ENCODE measurements at places on chromosomes 1 and 21.

DNA sequence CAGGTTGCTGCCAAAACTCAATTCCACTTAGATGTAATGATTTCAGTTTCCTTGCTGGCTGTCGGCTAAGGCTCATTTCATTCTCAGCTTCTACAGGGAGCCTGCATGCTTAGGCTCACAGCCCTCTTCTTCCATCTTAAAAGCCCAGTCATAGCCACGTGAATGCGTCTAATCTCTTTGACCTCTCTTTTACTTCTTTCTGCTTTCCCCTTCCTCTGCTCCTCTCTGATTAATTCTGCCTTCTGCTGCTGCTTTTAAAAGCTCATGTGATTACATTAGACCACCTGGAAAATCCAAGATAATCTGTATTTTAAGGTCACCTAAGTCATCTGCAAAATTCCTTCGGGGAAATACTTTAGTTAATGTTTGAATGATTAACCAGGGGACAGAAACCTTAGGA lies 812.8 kb upstream of the BRINP3 start:
- no peak for DNase-seq

GRCh38 chr1:41019353-41019745 lies 2.2 kb downstream of the SLFNL1 start:
- DNase-seq, result no peak

- no peak for DNase-seq
Measured at GRCh38 chr1:79478160-79478559, 471.6 kb upstream of the ADGRL4 start.

DNA sequence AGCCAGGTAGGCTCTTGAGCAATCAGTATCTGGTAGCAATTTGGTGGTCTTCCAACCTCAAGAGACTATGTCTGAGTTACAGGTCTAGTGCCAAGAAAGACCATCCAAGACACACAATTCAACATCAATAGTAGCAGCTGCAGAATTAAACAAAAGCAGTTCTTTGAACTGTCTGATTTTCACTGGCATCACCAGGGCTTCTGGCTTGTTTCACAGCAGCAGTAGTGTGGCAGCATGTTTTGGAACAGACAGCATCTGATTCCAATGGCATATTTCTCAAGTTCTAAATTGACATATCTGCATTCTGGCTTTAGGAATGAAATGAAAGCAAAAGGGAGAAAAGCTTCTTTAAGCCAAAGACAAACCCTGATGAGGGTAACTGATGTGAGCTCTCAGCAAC lies 334.7 kb upstream of the PRMT6 start:
- no peak for DNase-seq

DNA sequence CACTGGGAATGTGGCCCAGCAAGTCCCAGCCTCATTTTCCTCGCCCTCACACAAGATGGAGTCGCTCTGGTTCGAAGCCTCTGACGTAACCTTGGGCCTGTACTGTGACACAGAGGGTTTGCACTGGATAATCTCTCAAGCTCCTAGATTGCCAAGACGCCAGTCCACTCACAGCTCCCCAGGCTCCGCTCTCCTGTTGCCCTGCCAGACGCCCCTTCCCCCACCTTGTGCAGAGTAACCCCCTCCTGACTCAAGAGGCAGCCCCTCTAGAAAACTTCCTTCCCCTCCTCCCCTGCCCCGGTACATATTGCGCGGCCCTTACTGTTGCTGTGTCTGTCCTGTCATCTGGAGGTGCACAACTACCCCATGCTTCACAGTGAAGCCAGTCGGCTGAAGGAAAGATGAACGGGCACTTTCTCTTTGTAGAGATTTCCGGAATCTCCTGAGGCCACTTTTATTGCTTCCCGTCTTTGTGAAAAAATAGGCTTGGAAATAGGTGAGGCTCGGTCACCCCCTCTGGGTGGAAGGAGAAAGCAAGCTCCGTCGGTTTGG lies 981 bp upstream of the KIAA1614 start:
- no peak for DNase-seq

GRCh38 chr1:36166938-36167905 lies 11.3 kb downstream of the MAP7D1 start:
- no peak for DNase-seq

DNA sequence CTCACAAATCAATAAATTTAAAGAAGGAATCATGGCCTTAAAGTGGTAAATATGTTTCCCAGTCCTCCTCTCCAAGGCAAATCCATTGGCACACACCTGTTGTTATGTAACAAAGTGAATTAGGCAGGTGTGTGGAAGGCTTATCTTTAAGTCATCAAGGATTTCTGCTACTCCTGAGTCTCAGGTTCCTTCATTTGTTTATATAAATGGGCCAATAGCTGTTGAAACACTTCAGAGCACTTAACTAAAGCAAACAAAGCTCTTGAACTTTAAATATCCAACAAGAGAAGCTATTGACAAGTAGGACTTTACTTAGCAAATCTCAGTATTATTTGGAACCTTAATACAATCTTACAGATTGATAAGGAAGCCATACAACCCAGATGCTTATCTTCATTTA lies 99.3 kb upstream of the ESRRG start:
- DNase-seq, result no peak

GRCh38 chr1:234782791-234783190 lies 172.8 kb upstream of the IRF2BP2 start:
- DNase-seq, result no peak

- DNase-seq, result no peak
Measured at GRCh38 chr1:235280467-235280866, 47.5 kb downstream of the ARID4B start.

DNA sequence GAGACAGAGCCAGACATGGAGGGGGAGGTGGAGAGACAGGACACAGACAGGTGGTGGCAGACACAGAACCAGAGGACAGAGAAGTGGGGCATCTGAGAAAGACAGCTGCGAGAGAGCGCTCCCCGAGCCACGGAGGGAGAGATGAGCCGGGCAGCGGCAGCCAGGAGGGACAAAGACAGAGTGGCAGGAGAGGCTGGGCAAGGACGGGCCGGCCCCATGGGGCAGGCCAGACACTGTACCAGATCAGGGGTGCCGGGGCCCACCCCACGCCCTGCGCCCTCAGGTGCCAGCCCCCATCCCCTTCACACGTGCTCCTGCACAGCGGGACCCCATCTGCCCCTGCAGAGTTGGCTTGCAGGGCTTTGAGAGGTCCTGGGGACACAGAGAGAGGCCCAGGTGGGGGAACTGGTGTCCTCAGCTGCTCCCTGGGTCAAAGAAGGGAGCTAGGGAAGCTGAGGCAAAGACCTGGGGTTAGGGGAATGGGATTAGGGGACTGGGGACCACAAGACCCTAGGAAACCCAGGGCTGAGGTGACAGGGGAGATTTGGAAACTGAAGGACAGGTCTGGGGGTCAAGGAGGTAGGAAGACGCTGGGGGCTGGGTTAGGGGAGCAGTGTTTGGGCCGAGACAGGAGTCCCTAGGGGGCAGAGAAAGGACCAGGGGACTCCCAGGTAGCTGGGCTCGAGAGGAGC lies 643 bp downstream of the FNDC5 start:
- no peak for DNase-seq

DNA sequence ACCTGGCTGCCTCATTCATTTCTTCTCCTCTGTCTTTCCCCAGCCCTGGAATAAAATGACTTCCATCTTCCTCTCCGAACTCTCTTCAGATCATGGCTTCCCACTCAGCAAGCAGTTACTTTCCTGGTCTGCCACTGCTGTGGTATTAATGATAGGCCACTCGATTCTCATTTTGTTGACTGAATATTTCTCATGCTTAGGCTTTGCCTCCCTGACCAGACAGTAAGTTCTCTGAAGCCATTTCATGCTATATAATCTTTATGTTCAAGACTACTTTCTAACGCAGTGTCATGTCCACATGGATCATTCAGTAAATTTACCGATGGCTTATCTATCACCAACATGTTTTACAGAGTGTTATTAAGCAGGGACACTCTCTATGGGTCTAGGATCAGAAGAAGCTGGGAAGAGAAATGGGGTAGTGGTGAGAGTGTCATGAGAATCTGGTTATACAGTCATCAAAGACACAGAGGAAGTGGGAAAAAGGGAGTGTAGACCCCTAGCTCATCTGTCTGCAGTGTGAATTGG lies 20.6 kb downstream of the RUNX1 start:
- DNase-seq, result no peak

GRCh38 chr1:101444873-101445618 lies 208.2 kb downstream of the S1PR1 start:
- no peak for DNase-seq

DNA sequence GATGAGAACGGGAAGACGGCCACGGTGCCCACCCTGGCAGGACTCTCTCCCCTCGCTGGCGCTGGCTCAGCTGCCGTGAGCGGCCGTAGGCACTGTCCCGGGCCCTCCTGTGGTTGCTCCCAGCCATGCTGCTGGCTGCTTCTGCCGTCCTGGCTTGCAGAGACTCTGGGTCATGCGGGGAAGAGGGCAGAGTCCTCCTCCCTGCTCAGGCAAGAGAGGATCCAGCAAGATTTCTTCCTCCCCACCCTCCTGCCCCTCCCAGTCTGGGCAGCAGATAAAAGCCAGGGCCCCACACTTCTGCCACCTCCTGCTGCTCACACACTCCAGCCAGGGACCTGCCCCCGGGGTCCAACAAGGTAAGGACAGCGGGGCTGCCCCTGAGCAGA lies 60.1 kb downstream of the AGPAT3 start:
- DNase-seq, result no peak

DNA sequence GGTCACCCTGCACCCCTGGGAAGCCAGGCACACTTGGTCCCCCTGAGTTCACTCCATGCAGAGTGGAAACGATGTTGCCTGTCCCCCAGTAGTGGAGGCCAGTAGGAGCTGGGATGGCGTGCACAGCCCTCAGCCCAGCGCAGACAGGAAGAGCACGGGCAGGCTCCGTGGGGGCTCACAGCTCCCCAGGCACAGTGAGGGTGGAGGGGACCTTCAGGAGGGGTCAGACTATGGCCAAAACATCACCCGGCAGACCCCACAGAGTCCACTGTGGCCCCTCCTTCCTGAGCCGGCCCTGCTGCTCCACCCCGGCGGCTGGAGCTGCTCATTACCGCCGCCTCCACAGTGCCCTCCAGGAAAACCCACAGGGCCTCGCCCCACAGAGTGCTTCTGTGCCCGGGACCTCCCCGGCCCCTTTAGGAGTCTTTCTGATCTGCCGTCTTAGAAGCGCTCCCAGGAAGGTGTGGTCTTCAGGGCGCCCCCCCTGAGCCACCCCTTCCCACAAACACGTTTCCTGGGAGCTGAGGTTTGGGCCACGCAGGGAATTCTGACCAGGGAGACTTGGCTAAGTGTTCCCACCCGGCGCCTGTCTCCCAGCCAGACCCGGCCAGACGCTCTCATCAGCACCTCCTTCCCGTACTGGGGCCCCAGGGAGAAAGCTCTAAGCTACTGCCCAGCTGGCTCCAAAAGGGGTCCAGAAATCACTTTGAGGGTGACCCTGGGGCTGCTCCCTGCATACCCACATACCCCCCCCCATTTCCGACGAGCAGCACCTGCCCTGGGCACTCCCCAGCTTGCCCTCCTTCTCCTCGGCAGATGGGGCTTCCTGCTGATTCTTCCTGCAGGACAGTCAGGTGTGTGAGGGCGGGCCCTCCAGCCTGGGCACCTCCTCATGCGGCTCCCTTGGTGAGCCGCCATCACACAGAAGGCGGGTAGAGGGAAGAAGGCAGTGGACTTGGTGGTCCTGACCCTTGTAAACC lies 38.8 kb downstream of the RIPK4 start:
- no peak for DNase-seq

DNA sequence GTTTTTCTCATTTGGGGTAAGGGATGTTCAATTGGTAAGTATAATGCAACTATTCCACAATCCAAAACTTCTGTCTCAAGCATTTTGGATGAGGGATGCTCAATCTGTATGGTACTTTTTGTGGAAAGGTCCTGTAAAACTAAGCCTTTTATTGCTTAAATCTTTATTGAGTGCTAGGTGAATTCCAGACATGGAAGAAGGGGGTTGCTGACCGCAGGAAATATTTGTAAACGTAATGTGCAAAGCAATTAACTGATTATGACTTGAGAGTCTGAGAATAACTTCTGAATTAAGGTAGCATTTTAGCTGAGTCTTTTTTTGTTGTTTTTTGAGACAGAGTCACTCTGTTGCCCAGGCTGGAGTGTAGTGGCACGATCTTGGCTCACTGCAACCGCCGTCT lies 3.1 kb downstream of the AKIRIN1 start:
- no peak for DNase-seq

DNA sequence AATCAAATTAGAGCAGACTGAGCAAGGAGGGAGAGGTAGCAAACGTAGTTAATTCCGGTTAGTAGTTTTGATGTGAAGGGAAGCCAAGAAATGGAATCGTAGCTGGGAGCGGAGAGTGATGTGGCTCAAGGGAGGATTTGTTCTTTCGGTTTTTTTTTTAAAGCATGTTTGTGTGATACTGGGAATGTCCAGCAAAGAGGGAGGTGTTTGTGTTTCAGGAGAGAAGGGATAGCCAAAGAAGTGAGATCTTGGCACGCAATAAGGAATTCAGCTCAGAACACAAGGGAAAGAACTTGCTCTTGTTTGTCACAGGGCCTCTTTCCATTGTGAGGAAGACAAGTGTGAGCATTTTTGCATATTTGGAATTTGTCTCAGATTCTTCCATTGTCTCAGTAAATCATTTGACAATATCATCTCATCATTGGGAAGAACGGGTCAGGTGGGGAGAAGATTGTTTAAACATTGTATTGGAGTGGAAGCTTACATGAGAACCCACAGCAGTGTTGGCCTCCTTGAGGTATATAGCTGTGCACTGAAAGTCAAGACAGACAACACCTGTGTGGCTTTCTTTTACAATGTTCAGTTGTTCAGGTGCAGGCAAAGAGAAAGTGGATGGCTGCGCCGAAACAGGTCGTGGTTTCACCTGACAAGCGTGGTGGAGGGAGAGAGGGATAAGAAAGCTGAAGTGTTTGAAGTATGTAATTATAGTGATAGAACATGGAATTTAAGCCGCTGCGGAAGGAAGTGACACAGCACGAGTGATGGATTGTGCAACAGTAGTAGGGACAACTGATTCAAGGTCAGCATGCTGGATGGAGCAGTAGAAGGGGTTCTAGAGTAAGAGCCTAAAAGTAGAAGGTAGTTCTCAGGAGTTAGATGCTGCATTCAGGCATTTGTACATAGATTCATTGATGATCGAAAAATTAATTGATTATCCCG lies 25.4 kb downstream of the FMN2 start:
- no peak for DNase-seq

- no peak for DNase-seq
Measured at GRCh38 chr1:188466539-188466938, 1637.8 kb downstream of the PLA2G4A start.

GRCh38 chr1:197843401-197843800 lies 59.0 kb upstream of the C1orf53 start:
- peak; percentile 72 for DNase-seq

GRCh38 chr1:237834461-237834860 lies 56.3 kb downstream of the ZP4 start:
- no peak for DNase-seq

DNA sequence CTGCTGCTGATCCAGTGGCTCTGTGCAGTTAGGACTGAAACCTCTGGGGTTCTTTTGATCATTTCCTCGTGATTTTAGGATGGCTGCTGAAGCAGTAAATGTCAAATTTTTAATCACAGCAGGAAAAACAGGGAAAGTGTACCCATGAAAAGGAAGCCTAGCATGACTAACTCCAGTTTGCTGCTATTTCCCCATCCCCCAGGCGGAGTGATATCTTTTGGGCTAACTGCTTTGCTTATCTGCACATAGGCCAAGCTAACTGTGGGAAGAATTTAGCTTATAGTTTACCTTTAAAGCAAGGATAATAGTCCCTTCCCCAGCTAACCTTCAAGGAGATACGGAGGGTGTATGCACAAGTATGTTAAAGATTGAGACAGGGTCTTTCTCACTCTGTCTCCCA lies 149.8 kb upstream of the TNR start:
- no peak for DNase-seq

- DNase-seq, result no peak
Measured at GRCh38 chr1:43708002-43708410, 670 bp downstream of the ST3GAL3 start.

- DNase-seq, result no peak
Measured at GRCh38 chr1:18900303-18900841, 2.0 kb downstream of the ALDH4A1 start.

GRCh38 chr1:217781056-217781455 lies 149.9 kb downstream of the SPATA17 start:
- DNase-seq, result no peak
